ENCODE measurements at places on chromosomes 4 and X.

DNA sequence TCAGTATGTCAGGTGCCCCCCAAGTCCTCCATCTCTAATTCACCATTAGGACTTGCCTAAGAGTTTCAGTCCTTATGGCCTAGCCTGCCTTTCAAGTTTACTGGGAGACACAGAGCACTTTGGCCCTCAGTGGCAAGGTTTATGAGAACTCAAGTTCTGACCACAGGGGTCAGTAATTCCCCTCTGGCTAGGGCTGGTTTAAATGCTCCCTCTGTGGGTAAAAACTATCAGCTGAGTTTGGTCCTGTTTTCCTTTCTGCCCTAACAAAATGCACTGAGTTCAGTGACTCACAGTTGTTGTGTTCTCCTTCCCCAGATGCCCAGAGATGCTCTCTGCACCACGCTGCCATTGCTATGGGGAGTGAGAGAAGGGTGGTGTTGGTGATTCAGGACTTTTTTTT lies 163.2 kb downstream of the RELL1 start:
- no peak for DNase-seq

DNA sequence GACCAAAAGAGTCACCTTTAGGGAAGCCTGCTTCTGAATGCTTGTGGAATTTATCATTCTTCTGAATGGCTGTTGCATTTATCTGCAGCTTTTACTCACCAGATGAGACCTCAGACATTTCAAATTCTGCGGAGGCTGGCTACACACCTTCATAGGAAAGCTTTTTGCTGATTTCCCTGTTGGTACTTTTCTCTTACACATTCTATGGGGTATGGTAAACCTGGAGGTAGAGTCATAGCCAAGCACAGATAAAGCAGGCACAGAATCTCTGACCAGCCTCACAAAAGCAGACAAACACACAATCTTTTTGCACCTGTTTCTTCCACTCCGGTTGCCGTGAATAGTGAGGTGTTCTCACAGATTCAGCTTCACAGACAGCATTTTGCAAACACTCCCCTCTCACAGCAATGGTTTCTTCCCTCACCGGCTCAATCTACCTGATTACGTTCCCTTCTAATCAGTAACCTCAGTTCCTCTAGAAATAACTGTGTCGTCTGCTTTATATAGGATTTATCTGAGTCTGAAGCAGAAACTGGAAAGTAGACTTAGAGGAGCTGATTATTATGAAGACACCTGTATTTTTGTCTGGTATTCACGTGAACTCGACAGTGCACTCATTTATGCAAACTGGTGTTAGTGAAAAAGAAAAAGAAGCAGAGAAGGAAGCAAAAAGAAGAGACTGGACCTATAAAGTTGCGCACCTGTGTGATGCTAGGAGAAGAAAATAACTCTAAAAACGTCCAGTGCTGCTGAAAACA lies 83.1 kb downstream of the DMD start:
- DNase-seq, result no peak

- no peak for DNase-seq
Observed at GRCh38 chr4:123986268-123986798, 589.7 kb downstream of the SPRY1 start.

DNA sequence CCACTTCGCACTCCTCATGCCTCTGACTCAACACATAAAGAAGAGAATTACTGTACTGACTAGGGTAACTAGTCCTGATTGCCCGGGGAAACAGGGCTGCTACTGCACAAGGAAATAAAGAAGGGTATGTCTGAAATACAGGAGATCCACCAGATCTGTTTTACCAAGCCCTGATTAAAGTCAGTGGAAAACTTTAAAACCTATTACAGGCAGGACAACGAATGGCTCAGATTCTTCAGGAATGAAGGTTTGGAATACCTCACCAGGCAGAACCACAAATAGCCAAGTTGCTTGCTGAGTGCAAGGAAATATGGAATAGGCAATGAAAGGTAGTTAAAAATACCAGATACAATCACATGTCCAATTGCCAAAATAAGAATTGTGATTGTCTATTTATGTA lies 17.3 kb downstream of the LAMTOR3 start:
- no peak for DNase-seq

GRCh38 chr4:86055898-86056297 lies 304.0 kb downstream of the MAPK10 start:
- no peak for DNase-seq

DNA sequence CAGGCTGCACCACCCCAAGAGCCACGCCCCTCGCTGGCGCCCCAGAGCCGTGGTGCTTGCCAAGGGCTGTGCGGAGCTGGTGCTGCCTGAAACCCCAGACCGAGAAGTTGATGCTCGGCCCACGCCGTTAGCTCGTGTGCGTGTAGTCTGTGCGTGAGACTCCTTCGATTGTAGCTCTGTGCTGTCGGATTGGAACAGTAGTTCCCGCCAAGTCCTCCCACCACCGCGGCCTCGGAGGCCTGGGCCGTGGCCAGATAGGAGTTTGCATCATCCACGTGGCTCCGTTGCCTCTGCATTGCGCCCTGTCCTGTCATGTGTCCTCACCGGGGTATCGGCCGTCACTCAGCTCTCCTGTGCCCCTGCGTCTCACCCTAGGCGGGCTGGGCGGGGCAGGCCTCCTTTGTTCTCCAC lies 24.2 kb downstream of the TNIP2 start:
- DNase-seq, result no peak

DNA sequence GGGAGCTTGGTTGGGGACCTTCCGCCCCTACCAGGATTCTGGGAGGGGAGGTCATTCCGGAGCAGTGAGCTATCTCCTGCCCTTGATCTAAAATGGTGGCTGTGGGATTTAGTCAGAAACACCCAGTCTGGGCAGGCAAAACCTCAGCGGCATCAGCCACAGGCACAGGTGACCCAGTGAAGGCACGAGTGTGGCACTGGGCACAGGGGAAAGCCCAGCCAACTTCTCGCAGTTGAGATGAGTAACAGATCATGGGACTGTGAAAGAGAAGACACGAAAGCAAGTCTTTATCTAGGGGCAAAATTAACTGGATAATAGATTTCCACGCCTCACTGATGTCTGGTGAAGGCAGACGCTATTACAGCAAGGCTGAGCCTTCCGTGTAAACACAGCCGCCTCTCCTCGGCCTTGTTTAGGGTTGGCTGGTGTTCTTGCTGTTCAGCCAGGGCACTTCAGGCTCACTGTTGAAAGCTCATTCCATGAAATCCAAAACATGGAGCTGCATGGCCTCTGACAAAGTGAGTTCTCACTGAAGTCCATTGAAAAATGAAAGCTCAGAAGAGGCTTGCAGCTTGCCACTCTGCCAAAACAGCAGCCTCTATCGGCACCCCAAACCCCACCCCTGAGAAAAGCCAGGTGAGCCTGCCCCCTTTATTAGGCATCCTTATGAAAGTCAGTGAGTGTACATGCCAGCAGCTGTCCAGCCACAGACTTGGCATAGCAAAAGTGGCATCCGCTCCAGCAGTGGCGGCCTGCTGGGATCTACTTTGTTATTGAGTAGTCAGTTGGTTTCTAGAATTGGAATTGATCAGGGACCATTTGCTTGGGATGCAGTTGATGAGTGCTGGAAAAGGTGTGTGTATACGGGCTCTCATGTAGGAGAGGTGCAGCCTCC lies 102.3 kb upstream of the MTM1 start:
- DNase-seq, result no peak

DNA sequence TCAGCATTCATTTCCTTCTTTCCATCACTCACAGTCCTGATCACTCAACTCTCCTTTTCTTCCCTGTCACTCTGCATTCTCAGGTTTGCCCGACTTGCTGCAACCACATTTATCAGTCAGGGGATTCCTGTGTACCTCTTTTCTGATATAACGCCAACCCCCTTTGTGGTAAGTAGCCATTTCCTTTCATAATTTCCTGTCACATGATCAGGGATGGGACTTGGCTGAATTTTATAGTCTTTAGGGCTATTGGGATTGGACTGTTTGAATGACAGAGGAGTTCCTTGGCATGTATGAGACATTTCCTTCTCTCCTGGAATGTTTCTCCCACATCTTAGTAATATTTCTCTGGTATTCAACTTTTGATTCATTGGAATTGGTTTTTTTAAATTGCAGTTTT lies 11.0 kb downstream of the PGM2 start:
- no peak for DNase-seq

DNA sequence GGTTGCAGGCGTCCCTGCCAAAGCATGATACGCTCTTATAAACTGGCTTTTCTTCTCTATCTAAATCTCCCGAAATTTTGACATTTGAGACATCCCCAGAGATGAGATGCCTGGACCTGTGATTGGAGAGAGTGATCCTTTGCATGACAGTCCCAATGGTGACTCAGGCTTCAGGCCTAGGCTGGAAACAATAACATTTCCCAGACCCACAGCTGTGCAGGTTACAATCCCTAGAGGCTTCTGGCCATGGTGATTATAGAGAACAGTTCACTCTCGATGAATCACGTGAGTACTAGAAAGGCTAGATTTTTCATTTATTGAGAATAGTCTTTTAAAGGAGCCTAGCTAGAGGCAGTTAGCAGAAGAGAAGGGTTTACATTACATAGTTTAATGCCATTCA lies 75.9 kb downstream of the SPATA18 start:
- no peak for DNase-seq

DNA sequence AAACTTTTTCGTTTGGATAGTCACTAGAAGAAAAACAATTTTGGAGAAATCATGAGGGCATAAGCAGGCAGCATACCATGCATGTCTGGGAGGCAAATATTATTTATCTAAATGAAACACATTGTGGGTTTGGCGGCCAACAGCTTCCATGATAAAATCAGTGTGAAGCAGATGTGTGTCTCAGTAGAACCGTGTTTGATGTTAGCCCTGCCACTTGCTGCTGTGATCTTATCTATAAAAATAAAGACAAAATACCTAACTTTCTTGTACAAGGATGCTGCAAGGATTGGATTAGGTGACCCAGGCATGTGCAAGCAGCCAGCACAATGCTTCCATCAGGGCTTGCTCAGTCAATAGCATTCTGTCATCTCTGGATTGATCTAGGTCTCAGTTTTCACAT lies 341.4 kb downstream of the PACRGL start:
- peak; percentile 3 for DNase-seq

DNA sequence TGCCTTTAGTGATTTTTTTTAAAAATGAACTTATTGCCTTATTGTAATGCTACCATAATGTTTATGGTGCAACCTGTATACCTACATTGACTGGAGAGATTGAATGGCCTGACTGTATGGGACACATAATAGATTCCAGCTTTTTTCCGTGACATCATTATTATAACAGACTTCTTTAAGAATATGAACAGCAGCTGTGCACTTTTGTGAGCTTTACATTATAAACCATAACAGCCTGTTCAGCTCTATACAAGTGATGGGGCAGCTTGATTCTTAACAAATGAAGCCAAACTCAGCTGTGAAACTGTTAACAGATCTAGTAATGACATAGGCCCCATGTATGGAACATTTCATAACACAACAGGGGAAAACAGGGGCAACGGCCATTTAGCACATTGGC lies 187.0 kb downstream of the BMPR1B start:
- no peak for DNase-seq

GRCh38 chr4:94036964-94037363 lies 170.7 kb upstream of the SMARCAD1 start:
- DNase-seq, result no peak

DNA sequence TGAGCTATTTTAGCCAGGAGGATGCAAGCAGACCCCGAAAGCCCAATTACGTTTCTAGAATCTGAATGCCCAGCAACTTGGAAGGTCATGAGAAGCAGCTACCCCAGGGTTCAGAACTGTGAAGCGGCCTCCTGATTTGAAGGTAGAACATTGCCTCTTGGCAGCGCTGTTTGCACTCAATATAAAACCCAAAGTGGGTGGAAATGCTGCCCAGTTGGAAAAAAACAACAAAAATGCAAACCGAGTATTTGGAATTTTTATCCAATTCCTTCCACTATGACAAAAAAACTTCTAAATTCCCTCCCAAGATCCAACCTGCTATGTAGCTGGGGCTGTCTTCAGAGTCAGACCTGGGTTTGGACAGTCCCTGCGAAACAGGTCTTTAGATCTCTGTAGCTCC lies 103.3 kb upstream of the RBPJ start:
- DNase-seq, result no peak

DNA sequence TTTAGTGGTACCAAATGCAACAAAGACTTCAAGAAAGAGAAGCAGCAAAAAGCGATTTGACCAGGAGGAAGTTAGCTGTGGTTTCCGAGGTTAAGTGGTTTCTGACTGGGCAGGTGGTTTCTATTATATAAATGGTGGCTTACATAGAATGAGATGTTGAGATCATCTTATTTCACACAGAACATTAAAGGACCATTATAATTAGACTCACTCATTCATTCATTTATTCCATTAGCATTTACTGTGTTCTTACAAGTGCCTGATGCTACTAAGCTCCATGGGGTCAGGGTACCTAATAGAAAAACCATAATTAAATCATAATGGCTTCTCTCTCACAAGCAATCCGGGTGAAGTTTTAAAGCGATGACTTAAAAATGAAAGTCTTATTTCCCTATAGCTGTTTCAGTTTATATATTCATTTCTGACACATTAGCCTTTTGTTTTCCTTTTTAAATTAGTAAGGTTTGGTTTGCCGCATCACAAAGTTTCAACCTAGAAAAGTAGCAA lies 10.6 kb downstream of the TSPAN6 start:
- DNase-seq, result no peak

GRCh38 chr4:48047421-48047844 lies 30.9 kb downstream of the NIPAL1 start:
- peak; percentile 3 for DNase-seq

- peak; percentile 43 for DNase-seq
Observed at GRCh38 chrX:20412871-20413486, 146.3 kb upstream of the RPS6KA3 start.

All from hematopoietic multipotent progenitor cell (in vitro differentiated cells).